Stimulated activated memory B cell treated with anti-CD40 and anti-IgM and Interleukin-4, amounts not matched to agents 10 μg/mL and 1 μg/mL and 100 μg/mL, for 72 hours (primary cell): ENCODE measurements at places on chromosomes 11 and 22.

GRCh38 chr11:13008625-13009475 is at the start of gene RASSF10:
RASSF10 (plus strand) TSS chr11:13009316; CDS start chr11:13009577, 261 bp downstream.
- no peak for ATAC-seq

- no peak for ATAC-seq
Measured at GRCh38 chr11:86446924-86447285, 72.2 kb downstream of the CCDC81 start.

DNA sequence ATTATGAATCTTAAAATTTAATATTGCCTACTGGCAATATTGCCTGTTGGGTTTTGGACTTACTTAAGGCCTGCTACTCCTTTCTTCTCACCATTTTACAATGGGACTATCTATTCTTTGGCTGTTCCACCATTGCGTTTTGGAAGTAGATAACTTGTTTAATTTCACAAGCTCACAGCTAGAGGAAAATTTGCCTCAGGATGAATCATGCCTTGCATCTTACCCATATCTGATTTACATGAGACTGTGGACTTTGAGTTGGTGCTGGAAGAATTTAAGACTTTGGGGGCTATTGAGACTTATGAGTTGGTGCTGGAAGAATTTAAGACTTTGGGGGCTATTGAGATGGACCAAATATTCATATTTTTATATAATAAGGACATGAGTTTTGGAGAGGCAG is 662.6 kb downstream of the METTL15 start:
- ATAC-seq, result no peak

DNA sequence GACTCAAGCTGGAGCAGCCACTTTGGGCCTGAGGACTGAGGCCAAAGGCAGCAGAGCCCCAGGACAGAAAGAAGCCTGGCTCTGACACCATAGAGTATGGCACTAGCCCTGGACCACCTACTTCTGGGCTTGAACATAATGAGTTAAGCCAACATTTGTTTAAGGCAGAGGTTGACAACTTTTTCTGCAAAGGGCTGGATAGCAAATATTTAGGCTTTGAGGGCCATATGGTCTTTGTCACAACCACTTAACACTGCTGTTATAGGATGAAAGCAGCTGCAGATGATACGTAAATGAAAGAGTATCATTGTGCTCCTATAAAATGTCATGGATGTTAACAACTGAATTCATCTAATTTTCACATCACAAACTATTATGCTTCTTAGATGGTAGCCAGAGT is 16.6 kb downstream of the OSBP start:
- no peak for ATAC-seq

- no peak for ATAC-seq
Measured at GRCh38 chr11:93024369-93024768, 54.9 kb downstream of the MTNR1B start.

GRCh38 chr11:100203789-100204188 is 483.3 kb upstream of the ARHGAP42 start:
- ATAC-seq, result no peak

DNA sequence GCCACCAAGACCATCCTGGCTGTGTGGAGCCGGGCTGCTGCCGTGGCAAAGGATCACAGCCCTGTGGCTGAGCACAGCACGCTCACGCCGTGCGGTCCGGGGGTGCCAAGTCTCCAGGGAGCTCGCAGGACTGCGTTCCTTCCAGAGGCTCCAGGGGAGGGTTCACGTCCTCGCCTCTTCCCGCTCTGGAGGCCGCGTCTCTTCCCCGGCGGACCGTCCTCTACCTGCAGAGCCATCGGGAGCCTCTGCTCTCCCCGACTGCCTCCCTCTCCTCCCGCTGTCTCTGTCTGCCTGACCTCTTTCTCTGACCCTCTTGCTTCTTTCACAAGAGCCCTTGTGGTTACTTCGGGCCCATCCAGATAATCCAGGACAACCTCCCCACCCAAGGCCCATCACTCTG is 11.4 kb upstream of the MUC5AC start:
- no peak for ATAC-seq

DNA sequence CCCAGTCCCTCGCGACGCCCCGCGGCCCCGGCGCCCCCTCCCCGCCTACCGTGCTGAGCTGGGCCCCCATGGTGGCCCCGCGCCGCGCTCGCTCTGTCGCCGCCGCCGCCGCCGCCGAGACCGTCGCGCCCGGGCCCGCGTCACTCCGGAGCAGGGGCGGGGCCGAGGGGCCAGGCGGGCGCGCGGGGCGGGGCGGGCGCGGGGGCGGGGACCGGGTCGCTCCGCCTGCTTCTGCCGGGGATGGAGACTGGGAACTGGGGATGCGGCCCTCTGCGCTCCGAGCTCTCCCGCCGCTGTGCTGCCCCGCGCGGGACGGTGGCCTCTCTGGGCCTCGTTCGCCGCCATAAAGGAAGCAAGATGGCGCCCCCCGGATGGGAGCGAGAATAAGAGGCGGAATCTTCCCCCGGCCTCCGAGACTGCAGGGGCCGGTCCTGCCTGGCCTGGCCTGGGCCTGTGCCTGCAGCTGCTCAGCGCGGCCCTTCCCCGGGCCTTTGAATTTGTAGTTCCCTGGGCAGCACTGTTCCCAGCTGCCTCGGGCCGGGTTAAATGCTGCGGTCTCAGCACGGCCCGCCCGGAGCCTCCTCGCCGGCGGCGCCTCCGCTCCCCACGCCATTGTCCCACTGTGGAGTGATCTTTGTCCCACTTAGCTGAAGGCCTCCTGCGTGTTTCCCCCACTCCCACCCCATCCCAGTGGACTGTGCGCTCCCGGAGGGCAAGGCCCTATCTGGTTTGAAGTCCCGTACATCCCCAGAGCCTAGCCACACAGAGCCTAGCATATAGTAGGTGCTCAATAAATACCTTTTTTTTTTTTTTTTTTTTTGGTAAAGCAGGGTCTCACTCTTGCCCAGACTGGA is at the start of gene CYB5R3:
Gene CYB5R3, minus strand, starts transcription at position 147 of the 854 bp plus-strand sequence. Its CDS starts 77 bp downstream, at position 70.
- ATAC-seq, result peak; percentile 89
